ENCODE measurements at places on chromosomes 11 and 22.

GRCh38 chr11:130217133-130218031 is 57.8 kb downstream of the ST14 start:
- no peak for DNase-seq

- DNase-seq, result no peak
Observed at GRCh38 chr22:35984183-35985175, 44.1 kb downstream of the RBFOX2 start.

DNA sequence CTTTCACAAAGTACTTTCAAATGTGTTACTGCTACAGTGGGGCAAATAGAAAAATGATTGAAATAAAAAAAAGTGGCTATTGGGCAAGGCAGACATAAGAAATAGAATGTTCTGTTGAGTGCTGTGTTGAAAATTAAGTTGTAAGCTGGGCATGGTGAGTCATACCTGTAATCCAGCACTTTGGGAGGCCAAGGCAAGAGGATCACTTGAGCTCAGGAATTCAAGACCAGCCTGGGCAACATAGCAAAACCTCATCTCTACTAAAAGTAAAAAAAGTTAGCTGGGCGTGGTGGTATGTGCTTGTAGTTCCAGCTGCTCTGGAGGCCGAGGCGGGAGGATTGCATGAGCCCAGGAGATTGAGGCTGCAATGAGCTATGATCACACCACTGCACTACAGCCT is 26.9 kb upstream of the LDHA start:
- DNase-seq, result peak; percentile 45

DNA sequence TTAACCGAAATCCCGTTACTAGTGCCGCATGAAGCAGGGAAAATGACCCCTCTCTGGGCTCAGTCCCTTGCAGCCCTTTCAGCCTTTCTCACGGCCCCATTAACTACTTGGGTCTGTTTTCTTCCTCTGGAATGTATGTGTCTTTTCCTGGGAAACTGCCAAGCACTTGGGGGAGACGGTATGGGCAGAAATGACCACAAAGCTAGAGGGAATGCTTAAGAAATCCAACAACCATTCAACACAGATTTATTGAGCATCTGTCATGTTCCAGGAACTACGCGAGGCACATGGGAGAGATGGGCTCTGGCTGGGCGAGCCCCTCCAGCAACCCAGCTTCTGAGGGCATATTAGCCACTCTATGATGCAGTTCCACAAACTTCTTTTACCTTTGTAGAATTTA is 462.6 kb downstream of the BUD13 start:
- peak; percentile 20 for DNase-seq

DNA sequence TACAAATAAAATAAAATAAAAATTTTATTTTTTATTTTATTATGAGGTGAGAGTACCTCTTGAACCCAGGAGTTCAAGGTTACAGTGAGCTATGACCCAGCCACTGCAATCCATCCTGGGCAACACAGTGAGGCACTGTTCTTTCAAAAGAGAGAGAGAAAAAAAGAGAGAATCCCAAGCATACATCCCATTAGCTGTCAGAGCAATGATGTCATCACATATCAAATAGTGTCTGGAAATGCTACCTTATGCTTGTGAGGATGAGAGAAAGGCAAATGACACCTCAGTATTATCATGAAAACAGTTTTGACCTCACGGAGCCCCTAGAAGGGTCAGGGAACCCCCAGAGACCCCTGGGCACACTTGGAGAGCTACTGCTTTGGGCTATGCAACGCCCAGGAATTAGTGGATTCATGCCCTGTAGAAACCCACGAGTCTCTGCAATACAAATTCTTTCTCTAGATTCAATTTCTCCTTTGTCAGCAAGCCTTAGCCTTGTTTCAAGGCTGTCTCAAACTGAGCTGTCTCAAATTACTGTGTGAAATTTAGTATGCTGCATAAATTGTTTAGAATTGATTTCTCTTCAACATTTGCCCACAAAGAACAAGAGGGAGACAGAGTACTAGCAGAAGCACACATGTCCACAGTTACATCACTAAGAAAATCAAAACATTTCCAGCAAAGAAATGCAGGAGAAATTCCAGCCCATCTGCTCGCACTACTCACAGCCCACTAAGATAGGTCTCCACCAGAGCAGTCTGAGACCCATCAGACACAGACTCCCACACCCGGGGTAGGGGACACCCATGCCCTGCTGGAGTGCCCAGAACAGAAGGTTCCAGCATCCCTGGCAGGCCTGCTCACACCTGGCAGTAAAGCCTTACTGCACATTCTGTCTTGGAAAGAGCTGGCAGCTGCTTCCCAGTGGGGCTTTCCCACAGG is 18.1 kb downstream of the DGCR2 start:
- DNase-seq, result peak; percentile 17

DNA sequence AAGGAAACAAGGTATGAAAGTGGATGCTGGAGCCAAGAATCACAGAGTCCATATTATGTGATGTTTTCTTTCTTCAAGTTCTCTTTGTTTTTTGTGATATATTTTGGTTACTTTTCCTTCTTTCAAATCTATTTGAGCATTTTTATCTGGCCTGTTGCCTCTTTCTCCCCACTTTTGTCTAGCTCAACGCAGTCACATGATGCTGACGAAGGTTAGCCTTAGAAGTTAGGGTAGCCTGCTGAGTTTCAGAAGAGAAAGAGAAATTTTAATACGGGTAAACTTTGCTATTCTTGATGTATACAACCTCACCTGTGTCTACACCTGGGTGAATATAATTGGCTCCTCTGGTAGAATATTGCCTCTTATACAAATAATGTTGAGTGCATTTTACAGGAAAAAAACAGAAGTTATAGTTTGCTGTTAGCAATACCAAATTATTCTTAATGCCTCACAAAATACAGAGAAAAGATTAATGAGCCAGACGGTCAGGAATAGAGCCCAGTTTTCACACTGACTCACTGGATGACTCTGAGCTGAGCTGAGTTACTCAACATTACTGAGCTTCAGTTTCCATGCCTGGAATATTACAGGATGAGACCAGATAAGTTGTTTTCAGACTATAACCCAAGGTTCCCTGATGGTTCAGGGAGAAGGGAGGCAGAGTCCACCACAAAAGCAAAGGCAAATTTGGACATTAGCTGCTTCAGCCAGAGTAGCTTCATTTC is 161.6 kb upstream of the BDNF start:
- peak; percentile 86 for DNase-seq

DNA sequence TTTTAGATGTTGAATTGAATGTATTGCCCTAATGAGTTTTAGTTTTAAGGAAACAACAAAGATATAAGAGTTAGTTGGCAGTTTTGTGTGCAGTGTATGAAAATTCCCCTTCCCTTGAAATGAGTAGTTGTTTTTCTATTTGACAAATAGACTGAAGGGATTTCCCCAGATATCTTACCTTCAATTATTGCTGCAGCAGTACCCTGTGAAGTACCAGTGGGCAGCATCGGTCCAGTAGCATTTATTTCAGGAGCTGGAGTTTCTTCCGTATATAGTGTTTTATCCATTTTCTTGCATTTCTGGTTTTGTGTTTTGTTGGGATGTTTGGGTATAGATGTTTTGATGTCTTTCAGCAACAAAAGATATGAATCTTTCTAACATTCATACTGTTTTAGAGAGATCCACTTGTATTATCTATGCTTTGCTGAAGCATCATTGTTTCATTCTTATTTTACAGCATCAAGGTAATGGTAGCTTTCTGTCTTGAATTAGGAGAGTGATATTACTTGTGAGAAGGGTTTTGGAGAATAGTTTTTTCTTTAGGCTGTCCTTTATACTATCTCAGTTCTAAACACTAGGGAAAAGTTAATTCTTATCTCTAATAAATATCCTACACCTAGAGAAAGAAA is 7.4 kb downstream of the KMT2A start:
- DNase-seq, result no peak

- DNase-seq, result peak; percentile 44
Observed at GRCh38 chr11:28903716-28904115, 795.5 kb downstream of the METTL15 start.

- DNase-seq, result no peak
Observed at GRCh38 chr11:125504580-125504979, 8.5 kb upstream of the FEZ1 start.

DNA sequence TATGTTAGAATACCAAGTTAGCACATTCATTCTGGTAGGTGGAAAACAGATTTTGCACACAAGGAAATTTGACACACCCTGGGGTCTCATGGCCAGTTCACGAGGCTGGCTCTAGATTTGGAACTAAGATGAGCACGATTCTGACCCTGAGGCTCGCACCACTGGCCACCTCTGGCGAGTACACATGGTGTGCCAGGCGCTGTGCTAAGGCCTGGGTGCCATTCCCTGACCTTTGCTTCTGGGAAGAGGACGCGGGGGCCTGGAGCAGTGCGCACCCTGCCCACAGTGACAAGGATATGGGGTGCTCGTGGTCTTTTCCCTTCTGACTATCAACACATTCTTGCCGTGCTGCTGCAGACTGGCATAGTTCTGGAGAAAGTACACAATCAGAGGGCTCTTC is 29.5 kb upstream of the DMC1 start:
- DNase-seq, result no peak

DNA sequence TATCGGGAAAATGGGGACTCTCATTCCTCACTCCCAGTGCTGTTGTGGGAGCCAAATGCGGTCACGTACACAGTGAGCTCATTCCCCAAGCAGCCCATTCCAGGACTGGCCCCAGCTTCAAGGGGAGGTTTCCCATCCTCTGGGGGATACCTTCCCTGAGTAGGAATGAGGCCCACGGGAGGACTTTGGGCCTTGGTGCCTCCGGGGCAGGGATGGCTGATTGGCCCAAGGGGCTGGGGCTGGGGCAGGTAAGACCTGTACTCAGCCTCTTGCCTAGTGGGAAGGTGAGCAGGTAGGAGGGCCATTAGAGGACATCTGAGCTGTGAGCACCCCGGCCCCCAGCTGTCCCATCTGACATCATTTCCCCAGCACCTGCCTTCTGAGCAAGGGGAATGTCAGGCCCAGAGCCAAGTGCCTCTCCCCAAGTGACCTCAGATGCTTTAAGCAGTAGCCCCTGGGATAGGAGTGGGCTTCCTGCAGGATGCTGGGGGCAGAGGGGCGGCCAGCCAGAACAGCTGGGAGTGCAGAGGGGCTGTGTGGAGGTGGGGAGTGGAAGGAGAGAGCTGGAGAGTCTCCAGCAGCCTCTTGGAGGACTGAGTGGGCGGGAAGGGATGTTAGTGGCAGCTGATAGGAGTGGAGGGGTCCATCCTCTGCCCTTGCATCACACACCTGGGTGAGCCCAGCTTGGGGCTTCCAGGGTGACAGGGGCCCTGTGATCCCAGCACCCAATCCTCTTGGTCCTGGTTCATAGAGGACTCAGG is 58.4 kb downstream of the CD82 start:
- no peak for DNase-seq

- no peak for DNase-seq
Observed at GRCh38 chr22:32333141-32333768, 24.4 kb upstream of the RFPL3 start.

- peak; percentile 81 for DNase-seq
Observed at GRCh38 chr11:58395581-58395980, 11.1 kb downstream of the OR5B3 start.

DNA sequence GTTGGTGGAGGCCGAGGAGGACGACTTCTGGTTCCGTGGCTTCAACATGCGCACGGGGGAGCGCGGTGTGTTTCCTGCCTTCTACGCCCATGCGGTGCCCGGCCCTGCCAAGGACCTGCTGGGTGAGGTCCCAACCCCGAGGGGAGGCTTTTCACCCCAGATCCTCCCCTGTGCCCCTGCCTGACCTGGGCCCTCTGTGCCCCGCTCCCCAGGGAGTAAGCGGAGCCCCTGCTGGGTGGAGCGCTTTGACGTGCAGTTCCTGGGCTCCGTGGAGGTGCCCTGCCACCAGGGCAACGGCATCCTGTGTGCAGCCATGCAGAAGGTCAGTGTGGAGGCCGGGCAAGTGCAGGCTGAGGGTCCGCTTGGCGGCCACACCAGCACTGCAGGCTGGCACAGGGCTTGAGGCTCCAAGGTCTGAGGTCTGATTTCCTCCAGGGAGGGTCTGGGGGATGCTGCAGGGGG is 5.1 kb downstream of the MAPK8IP2 start:
- DNase-seq, result no peak

GRCh38 chr22:18970176-18970947 is 34.3 kb upstream of the PRODH start:
- no peak for DNase-seq

DNA sequence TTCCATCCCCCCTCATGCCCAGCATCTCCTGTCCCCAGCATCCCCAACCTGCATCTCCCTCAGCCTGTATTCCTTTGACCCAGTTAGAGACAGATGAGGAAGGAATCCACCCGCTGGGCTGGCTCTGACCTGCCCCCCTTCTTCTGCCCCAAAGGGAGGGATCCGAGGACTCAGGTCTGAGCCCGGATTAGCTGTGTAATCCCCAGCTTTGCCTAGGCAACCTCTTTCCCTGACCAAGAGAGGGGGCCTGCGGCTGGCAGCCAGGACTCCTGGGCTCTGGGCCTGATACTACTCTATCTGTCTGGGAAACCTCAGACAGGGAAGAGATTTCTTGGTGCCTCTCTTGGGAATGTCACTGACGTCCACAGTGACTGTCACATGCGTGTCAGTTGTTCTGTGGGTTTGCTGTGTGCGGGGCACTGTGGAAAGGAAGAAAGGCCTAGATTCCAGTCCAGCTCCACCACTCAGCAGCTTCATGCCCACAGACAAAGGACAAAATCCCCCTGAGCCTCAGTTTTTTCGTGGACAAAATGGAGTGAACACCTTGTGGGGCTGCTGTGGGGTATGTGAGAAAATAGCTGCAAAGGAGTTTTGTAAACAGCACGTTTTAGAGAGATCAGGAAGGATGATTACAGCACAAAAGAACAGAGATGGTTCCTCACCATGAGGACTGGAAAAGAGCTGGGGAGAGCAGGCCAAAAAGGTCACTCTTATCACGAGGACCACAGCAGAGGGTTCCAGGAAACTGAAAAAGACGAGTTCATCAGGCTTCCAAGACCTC is 1.3 kb upstream of the NDUFV1 start:
- no peak for DNase-seq

DNA sequence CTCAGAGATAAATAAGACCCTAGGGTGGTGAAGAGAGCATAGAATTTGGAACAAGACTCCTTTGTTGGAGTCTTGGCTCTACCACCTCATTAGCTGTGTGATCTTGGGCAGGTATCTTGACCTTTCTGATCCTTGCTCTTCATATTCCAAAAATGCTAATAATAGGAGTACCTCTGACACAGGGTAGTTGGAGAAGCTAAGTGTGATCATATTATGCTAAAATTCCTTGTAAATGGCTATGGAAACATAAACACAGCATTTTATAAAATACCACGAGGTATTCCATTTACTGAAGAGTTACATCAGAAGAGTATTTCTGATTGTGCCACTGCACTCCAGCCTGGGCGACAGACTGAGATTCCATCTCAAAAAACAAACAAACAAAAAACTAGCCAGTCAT is 9.4 kb downstream of the PTPRJ start:
- no peak for DNase-seq

- DNase-seq, result no peak
Observed at GRCh38 chr22:19203834-19204233, 25.3 kb upstream of the SLC25A1 start.

GRCh38 chr11:79189055-79189454 is 251.8 kb downstream of the TENM4 start:
- no peak for DNase-seq

DNA sequence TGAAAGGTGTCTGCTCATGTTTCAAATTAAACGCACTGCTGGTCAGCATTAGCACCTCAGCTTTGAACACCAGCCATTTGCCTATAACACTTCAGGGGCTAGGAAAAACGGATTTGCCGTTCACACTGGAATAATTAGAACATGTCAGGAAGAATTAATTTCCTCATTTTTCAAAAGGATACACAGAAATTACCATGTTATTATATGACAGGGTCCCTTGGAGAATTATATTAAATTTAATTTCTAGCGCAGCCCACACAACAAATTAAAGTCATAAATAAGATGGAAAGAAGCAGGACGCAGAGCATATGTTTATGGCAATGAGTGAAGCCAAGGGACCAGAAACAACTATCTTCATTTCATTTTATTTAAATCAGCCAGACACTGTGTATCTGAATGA is 83.8 kb upstream of the SOX6 start:
- no peak for DNase-seq

All from cardiac fibroblast (primary cell).